T-helper 17 cell (primary cell): ENCODE measurements at places on chromosomes 7 and 10.

DNA sequence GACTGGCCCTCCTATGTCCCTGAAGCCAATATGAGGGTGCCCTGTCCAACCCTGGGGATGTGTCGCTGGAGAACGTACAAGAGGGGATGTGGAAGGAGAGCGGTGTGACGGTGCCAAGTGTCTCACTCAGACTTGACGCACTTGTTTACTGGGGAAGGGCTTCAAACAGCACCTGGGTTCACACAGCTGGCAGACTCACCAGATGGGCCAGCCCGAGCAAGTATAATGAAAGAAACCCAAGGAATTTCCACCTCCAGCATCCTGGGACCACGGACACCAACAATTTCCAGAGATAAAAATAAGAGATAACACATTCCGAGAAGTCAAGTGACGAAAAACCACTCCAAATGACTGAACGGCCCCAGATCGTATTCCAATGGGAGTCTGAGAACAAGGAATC lies 5.3 kb downstream of the ATP5MF start:
- DNase-seq: no peak

DNA sequence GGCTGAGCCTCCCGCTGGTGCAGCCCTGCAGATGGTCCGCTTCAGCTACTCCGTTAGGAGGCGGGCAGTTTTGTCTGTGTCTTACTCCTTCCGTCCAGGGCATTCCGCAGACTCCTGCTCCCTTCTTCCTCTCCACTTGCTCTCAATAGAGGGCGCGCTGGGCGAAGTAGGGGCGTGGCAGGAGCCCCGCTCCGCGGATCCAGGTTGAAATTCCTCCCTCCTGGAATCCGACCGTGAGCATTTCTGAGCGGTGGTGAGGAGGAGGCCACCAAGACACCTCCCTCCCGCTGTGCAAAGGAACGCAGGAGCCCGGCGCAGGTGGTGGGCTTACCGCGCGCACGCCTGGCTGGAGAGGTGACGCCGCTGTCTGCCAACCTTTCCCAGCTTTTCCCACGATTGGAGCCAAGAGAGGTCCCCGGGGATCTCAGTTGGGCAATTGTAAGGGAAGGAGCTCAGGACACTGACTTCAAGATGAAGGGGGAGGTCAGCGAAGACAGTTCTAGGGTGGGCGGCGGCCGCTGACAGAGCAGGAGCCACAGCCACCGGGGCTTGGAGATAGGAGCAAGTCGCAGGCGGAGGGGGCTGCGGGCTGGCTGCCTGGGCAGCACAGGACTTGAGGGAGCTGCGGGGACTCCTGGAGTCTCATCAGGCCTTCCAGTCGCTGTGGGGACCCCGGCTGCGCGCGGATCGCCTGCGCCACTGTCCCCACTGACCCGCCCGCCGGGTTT lies 1011.3 kb downstream of the XPNPEP1 start:
- no peak for DNase-seq

DNA sequence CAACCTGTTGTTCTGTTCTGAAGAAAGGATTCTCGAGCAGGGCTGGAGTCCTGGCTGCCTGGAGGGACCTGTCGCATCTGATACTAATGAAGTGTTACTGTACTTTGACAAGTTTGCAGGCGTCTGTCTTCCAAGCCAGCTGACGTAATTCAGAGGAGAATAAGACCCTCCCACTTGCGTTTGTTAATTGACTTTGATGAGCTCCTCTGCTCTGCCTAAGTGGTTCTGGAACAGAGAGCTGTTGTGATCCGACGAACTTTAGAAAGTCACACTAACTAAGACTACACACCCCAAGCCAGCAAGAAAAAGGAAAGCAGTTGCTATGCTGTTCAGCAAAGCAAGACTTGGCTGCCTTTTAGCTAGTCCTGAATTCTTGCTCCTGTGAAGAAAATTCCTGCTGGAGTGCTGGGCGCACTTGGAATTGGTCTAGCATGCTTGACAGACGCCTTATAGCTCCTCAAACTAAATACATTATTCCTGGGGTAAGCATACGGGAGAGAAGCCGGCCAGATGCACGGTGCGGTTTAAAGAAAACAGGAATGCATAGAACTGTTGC lies 200.3 kb downstream of the CACNB2 start:
- DNase-seq: no peak

GRCh38 chr7:127816354-127817190 lies 164.6 kb downstream of the SND1 start:
- no peak for DNase-seq

GRCh38 chr10:49364747-49365146 lies 31.1 kb downstream of the DRGX start:
- DNase-seq: no peak

DNA sequence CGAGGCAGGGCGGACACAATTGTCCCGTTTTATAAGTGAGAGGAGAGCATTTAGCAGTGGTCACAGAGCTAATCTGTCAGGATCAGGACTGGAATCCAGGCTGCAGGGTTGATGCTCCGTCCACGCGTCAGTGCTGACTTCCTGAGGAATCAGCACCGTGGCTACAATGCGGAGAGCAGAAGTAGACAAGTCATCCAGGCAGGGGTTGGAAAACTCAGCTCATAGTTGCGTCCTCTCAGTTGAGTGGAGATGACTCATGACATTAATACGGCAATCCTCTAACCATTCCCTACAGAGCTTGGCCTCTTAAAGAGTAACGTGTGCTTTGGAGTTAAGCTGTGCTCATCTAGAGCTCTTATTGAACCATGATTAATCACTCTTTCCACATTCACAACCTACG lies 17.1 kb upstream of the HTR5A start:
- no peak for DNase-seq

GRCh38 chr7:111229916-111230315 lies 139.0 kb downstream of the LRRN3 start:
- DNase-seq: no peak

DNA sequence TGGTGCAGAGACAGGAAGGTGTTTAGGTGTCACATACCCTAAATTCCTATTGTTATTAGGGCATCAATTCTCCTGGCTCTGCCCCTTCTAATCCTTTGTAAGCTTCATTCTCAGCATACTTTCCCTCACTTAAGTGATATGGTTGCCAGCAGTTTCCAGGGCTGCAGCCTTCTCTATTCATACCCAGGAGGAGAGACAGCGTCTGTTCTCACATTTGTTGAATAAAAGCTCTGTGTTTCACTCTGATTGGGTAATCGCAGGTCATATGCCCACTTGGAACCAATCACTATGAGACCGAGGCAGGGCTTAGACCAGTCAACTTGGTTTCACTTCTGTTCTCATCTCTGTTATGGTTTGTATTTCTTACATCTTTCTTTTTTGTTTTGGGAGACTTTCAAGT lies 109.6 kb upstream of the MTPN start:
- DNase-seq: no peak

DNA sequence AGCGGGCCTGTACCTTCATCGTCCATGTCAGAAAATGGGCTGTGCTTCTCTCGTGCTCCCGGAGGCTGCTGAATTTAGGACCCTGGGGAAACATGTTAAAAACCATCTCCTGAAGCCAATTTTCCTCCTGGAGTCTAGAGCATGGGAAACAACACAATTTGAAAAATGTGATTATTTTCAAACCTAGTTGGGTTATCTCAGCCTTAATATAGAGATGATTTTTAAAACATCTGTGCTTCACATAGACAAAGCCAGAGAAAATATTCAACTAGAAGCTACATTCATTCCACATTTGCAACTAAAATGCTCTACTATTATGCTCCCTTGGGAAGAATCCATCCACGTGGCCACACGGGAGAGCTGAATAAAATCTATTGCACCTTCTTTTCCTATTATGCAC lies 225.9 kb upstream of the TMEM72 start:
- no peak for DNase-seq

- DNase-seq: no peak
Measured at GRCh38 chr10:44253769-44254462, 131.0 kb downstream of the CXCL12 start.

- no peak for DNase-seq
Measured at GRCh38 chr10:80171248-80171660, 34.1 kb downstream of the ANXA11 start.

- no peak for DNase-seq
Measured at GRCh38 chr7:44977304-44977958, 1.4 kb downstream of the MYO1G start.

- DNase-seq: no peak
Measured at GRCh38 chr10:35585903-35586535, 19.1 kb upstream of the GJD4 start.

DNA sequence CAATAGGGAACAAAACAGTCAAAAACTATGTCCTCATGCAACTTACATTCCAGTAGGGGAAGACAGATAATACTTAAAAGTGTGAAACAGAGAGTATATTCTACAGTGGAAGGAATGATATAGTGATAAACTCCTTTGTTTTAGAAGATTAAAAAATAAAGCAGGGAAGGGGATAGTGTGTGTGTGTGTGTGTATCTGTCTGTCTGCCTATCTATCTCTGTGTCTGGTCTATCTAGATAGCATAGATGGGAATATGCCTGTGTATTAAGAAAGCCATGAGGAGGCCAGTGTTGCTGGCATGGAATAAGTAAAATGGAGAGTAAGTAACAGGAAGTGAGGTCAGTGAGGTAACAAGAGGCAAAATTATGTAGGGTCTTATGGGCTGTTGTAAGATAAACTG lies 42.2 kb downstream of the EXOC6 start:
- DNase-seq: no peak

- no peak for DNase-seq
Measured at GRCh38 chr10:43683451-43684291, 35.0 kb upstream of the ZNF32 start.

GRCh38 chr7:157280216-157280841 lies 56.5 kb upstream of the DNAJB6 start:
- no peak for DNase-seq

DNA sequence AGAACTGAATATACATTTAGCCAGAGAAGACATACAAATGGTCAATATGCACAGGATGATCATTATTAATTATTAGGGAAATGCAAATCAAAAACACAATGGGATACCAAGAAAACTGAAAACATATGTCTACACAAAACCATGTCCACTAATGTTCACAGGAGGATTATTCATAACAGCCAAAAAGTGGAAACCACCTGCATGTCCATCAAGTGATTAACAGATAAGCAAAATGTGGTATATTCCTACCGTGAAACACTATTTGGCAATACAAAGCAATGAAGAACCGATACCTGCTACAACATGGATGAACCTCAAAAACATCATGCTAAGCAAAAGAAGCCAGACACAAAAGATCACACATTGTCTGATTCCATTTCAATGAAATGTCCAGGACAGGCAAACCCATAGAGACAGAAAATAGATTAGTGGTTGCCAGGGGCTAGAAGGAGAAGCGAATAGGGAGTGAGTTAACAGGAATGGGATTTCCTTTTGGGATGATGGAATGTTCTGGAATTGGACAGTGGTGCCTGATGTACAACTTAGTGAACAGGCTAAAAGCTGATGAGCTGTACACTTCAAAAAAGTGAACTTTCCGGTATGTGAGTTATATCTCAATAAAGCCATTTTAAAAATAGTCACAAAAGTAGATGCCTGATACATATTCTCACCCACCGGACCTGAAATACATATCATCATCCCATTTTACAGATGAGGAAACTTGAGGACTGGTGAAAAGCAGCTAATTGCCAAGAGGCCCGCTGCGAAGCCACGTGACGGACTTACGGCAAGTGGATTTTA lies 33.6 kb downstream of the HIPK2 start:
- no peak for DNase-seq

DNA sequence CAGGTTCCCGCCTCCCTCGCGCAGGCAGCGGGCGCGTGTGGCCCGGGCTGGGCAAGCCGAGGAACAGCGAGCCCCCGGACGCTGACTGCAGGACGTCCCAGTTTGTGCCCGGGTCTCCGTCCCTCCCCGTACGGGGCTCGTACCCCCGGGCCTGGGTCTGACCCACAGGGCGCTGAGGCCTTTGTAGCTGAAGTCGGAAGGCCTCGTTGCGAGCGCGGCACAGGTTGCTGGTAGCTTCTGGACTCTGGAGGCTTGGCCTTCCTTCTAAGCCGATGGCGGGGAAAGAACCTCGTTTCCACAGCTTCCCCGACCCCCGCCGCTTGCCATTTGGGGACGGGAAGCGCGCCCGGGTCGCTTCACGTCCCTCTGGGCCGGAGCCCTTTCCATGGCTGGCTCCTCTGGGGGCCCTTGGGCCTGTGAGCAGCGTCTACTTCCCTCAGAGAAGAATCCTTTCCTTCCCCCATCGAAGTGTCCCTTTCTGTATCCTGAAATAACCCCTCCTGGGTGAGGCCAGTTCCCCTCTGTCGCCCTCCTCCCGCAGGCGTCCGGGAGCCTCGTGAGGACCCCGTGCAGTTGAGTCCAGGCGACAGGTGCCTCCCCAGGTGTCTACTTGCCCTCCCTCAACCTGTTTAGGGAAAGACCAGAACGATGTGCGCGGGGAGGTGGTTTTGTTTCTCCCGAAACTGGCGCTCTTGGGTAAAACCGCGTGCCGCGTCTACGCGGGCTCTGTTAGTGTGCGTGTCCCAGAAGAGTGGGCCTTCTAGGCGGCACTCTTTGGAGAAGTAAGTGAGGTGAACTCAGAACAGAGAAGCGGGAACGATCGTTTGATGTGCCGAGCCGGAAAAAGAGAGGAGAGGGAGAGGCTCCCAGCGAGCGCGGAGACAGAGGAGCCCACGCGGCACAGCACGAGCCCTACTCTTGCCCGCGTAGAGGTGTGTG lies 9.3 kb downstream of the EVX1 start:
- no peak for DNase-seq

DNA sequence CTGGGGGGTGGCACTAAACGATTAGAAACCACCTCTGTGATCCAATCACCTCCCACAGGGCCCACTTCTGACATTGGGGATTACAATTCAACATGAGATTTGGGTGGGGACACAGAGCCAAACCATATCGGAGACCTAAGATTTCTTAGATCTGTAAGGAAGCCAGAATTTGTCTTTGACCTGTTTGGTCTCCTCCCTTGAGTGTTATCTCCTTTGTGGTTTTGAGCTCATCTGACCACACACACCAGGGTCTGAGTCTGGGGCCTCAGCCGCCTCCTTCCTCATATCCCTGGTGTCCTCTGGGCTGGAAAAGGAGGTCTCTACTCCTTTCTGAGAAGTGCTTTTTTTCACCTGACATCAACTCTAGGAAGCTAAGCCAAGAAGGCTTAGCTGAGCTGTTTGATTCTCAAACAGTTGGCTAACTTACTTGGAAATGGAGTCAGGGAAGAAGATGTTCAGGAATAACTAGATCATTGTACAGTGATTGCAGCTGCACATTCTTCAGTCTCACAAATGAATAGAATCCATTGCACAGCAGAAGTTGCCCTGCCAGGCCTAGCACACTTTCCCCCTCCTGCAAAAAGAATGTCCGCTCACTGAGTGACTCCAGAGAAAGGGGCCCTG lies 167.4 kb downstream of the ARHGAP21 start:
- DNase-seq: no peak

- no peak for DNase-seq
Measured at GRCh38 chr10:819326-819725, 112.2 kb downstream of the LARP4B start.

GRCh38 chr7:105764506-105764905 lies 111.9 kb downstream of the ATXN7L1 start:
- no peak for DNase-seq

- no peak for DNase-seq
Measured at GRCh38 chr7:138661069-138661635, 40.0 kb downstream of the SVOPL start.

GRCh38 chr7:37832194-37832593 lies 16.2 kb upstream of the NME8 start:
- DNase-seq: no peak
